ENCODE measurements at places on chromosomes 7 and 10.

- DNase-seq: no peak
Observed at GRCh38 chr10:71542478-71542877, 145.8 kb downstream of the CDH23 start.

- DNase-seq: no peak
Observed at GRCh38 chr10:60917331-60918280, 26.4 kb downstream of the RHOBTB1 start.

- DNase-seq: no peak
Observed at GRCh38 chr10:104922810-104923209, 281.7 kb downstream of the SORCS3 start.

GRCh38 chr10:29392376-29393021, 103.6 kb downstream of the LYZL1 start:
- DNase-seq: peak; percentile 55

- no peak for DNase-seq
Observed at GRCh38 chr10:8489232-8489631, 434.7 kb downstream of the GATA3 start.

DNA sequence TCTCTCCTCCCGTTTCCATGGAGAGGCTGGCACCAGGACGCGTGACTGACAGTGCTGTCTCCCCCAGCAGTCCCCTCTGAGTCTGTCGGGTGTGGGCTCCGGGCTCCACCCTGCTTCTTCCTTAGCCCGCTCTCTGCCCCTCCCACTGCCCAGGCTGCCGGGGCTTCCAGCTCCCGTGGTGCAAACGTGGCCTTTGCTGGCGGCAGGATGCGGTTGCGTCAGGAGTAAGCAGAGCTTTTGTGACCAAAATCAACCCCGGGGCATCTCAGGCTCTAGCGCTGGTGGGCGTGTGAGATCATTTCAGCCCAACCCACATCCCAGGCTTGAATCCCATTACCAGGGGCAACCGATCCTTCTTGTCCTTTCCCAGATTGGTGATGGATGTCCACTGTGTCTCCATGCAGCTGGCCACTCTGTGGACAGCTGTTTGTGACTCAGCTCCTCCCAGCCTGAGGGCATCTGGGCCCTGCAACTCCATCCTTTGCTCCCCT, 28.2 kb downstream of the PTPRE start:
- no peak for DNase-seq

- DNase-seq: peak; percentile 95
Observed at GRCh38 chr10:112949875-112950507, at the start of gene TCF7L2. Gene TCF7L2, plus strand, starts transcription at chr10:112950247. Its CDS starts 510 bp downstream, at chr10:112950757.

- no peak for DNase-seq
Observed at GRCh38 chr10:124181656-124182055, 88.3 kb upstream of the CHST15 start.

DNA sequence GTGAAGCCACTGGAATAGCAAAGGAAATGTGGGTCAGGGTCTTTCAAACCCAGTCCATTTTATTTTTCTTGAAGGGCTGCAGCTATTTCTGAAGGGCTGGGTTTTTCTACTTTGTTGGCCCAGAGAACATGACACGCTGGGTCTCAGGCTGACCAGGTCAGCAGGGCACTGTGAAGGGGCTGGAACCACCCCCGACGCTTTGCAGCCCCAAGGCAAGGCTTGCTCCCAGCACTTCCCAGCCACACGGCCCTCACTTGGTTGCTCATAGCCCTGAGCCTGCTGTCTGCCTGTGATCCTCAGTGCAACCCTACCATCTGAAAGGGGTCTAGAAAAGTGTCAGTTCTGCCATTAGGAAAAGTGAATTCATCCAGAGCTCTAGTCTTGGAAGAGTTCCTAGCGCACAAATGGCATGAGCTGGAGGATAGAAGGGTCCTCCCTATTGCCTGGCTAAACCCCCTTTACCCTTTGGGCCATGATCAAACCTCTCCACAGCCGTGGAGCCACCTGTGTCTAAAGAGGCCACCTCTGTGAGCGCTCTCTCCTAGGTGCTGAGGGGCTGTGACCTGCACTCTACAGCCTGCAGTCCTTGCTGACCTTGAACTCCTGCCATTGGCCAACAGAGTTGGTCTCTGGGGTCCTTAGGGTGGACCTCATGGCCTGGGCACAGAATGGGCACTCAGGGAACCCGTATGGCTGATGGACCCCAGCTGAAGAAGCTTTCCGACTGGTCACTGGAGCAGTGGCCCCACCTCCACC, 132.0 kb downstream of the RGS10 start:
- DNase-seq: no peak

- no peak for DNase-seq
Observed at GRCh38 chr10:124576526-124577420, 115.2 kb downstream of the LHPP start.

- DNase-seq: no peak
Observed at GRCh38 chr10:128579901-128580300, 453.7 kb upstream of the MKI67 start.

- DNase-seq: peak; percentile 84
Observed at GRCh38 chr10:112835944-112836451, 114.0 kb upstream of the TCF7L2 start.

DNA sequence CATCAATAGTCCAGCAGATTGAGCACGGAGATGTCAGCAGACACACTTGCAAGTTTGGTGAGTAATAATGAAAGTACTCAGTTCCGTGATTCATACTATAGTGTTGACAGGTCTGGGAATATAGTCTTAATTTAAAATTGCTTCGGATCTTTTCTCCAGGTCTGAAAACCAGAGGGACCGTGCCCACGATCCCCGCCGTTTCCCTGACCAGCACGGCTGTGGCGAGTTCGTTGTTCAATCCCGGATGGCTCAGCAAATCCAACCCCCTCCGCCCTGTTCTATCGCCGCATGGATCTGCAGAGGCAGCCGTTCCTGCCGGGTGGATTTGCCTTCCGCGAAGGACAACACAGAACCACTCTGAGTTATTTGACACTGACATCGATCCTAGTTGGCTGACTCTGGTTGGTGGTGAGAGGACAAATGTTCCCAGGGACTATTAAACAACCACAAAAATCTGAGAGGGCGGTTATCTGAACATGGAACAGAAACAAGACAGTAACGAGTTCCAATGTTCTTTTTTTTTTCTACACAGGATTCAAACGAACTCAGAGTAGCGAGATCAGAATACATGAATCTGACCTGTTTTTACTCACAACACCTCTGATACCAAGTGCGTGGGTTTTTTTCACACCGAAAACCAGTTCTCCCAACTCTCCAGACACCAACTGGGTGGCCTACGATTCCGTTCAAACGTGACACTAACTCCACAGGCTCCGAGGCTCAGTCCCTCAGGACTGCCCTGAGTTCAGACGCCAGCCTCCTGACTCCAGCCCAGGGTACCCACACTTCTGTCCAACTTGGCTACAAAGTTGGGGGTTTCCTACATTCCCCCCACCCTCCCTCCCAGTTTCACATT, 52.7 kb downstream of the RBM17 start:
- peak; percentile 91 for DNase-seq

- no peak for DNase-seq
Observed at GRCh38 chr10:37707829-37708578, 149.4 kb downstream of the ZNF248 start.

- no peak for DNase-seq
Observed at GRCh38 chr7:85498031-85498430, 311.2 kb upstream of the SEMA3D start.

DNA sequence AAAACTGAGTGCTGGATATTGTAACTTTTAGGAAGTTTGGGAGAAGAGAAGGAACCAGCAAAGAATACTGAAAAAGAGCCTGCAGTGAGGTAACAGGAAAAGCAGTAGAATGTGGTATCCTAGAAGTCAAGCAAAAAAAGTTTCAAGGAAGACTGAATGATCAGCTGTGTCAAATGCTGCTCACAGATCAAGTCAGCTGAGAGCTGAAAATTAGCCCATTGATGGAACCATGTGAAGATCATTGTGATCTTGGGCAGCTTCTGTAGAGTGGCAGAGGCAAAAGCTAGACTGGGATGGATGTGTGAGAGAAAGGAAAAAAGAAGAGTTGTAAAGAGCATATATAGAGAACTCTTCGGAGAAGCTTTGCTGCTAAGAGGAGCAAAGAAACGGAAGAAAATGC, 315.4 kb upstream of the BMPER start:
- no peak for DNase-seq

DNA sequence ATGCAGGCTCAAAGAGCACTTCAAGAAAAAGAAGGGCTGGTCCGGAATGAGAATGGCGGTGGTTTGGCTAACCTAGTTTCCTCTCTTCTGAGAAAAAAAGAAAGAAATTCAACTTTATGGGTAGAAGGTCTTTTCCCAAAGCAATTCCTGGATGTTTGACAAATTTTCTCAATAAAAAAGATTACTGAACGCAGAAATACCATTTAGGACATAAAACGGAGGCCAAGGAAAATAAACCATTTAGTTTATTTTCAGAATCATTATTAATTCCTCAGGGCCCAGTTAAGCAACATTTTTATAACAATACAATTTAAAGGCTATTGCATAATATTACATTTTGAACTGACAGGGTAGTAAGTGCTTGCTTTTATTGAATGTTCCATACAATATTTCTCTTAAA, 284.6 kb upstream of the ANKRD30A start:
- no peak for DNase-seq

DNA sequence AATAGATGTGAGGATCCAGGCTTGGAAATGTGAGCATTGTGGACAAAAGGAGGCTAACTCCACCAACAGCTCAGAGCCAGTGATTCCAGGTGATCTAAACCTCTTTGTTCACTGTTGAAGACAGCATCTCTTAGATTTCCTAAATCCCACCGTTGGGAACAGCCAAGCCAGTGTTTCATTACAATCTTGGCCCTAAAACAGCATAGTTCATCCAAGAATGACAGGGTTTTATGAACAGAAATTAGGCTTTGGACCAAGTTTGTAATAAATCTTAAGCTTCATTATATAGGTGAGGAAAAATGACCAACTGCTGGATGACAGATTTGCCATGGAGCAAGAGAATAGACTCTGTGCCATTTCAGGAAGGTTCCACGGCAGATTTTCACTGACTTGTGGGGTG, 65.8 kb downstream of the MTURN start:
- no peak for DNase-seq

DNA sequence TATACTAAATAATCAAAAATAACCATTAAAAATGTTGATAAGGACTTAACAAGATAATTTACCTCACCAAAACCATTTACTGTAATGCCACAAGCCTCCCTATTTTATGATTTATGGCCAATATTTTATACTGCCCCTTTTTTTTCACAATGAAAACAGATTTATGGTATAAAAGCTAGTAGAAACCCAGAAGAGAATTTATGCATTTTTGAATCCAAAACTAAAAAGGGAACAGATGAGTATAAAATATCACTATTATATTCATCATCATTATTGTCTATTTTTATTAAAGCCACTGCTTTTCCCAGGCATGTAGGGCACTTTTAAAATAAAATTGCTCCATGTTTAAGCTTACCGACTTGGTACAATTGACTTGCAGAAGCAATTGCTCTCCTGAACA, 425.0 kb downstream of the PHTF2 start:
- no peak for DNase-seq

- no peak for DNase-seq
Observed at GRCh38 chr10:1858547-1858946, 121.2 kb upstream of the ADARB2 start.

GRCh38 chr10:77201135-77202106, 436.2 kb downstream of the KCNMA1 start:
- no peak for DNase-seq

DNA sequence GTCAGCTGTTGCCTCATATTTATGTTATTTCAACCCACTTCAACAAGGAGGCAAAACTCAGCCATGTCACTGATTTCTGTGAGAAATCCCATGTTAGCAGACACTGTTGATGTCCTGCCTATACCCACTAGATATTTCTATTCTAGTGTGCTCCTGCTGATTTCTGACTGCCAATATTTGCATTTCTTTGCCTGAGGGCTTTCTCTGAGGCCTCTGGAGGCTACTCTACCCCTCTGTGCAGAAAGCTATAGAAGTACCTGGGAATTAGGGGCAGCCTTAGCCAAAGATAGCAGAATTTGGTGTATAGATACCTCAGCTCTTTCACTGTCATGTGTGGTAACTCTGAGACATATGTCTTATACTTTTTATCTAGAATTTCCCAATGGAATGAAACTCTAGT, 348.8 kb downstream of the SORCS3 start:
- DNase-seq: no peak

GRCh38 chr10:99784727-99785441, 2.4 kb downstream of the ABCC2 start:
- no peak for DNase-seq

GRCh38 chr7:32259931-32260596, 189.9 kb upstream of the PDE1C start:
- no peak for DNase-seq

GRCh38 chr10:118585234-118585633, 10.2 kb downstream of the PRLHR start:
- no peak for DNase-seq

GRCh38 chr10:123102673-123103072, 33.1 kb upstream of the HMX3 start:
- DNase-seq: no peak

GRCh38 chr7:91343420-91343960, 79.3 kb downstream of the FZD1 start:
- DNase-seq: no peak

- no peak for DNase-seq
Observed at GRCh38 chr7:1108264-1108920, 20.5 kb downstream of the GPER1 start.

GRCh38 chr10:7700577-7701125, 2.5 kb upstream of the ITIH2 start:
- no peak for DNase-seq

DNA sequence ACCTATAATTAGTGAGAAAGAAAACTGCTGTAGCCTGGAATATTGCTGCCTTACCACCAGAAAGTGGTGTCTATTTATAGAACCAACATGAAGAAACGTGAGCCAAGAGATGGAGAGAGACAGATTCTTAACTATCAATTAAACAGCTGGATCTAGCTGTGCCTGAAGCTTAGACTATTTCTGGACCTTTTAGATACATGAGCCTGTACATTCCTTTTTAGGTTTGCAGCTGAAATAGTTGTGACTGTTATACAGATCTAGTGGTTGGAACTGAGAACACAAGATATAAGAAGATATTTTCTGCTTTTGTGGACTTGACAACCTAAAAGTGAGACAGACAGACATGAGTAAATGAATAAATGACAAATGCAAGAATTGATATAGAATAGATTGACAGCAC, 73.4 kb downstream of the CDK14 start:
- DNase-seq: no peak

DNA sequence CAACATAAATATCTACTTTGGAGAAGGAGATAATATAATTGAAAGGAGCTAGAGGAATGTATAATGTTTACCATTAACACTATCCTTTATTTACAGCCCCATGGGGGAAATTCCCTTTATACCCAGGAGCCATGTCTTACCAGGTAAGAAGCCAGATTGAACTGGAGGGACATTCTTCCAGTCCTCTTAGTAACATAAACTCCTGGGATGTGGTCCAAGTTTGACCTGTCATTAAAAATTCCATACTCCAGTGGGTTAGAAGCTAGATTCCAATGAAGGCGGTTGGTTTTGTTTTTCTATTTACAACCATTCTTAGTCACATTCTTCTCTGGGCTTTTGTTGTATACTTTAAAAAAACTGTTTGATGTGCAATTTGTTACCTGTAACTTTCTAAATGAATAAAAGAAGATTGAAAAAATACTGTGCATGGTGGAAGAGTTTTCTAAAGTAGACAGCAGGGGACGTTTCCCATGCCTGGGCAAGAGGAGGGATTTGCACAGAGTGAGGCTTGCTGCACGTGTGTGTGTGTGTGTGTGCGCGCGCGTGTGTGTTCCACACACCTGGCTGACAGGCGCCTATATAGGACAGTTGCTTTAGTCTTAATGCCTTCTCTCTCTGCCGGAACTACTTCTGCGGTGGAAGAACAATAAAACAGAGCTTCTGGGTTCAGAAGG, 2.0 kb downstream of the PLCE1 start:
- no peak for DNase-seq

GRCh38 chr7:44063547-44063893, 1.8 kb downstream of the PGAM2 start:
- DNase-seq: no peak

Data from suppressor macrophage treated with lipopolysaccharide for 4 hours (primary cell).